ENCODE measurements at places on chromosomes 3 and 15.

- DNase-seq = no peak
Observed at GRCh38 chr3:12237912-12238650, 50.8 kb upstream of the PPARG start.

- DNase-seq = no peak
Observed at GRCh38 chr3:17759901-17760300, 17.5 kb upstream of the TBC1D5 start.

GRCh38 chr3:13110678-13111116 lies 37.5 kb upstream of the IQSEC1 start:
- peak; percentile 26 for DNase-seq

DNA sequence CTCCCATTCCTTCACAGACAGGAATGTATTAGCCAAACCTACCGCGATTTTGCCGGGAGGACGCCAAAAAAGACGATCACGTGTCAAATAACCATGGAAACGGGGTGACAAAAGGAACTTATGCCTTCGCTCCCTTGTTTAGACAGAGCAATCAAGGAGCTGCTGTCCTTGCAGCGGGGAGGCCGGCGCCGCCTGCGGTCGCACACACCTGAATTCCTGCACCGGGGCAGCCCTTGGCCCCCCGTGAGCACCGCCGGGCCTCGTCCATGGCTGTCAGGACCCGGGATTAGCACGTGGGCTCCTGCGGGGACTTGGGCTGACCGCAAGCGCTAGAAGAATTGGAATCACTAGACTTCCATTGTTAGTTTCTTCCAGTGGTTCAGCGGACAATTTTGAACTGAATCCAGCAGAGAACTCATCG lies 193.1 kb downstream of the SHQ1 start:
- no peak for DNase-seq

GRCh38 chr15:70521576-70522322 lies 241.6 kb downstream of the UACA start:
- no peak for DNase-seq

DNA sequence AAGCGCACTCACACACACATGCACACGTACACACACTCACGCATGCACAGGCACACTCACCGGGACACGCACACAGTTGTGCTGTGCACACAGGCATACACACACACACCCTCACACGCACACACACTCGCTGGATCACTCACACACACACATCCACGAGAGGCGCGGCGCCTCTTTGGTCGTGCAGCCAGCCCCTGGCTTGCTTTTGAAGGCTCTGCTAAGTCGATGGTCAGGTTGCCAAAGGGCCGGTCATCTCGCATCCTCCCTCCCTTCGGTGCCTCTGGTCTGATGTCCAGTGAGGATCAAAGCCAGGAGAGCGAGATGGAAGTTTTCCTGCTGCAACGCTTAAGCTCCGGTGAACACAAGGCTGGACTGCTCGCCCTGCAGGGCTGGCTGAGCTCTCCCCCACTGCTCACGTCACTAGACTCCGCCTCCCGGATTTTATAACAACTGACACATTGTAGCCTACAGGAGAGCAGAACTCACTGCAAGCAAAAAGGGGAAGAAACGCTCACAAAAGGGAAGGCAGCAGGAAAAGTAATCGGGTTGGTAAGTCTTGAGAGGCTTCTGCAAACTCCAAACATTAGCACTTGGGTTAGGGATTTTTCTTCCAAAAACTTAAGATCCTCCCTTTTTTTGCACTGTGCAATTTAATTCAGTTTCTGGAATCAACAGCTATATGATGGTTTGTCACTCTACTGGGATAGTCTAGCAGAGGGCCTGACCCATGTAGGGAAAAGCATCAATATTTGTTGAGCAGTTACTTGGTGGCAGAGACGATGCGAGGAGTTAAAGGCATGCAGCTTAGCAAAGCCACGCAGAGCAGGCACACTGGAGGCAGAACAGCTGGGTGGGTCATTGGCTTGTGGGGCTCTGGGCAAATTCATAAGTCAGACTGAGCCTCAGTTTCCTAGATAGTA lies at the start of gene SRGAP3:
SRGAP3 (minus strand) TSS at position 374 of the 920 bp plus-strand sequence. CDS start 695 bp downstream, outside the sequence.
- DNase-seq = peak; percentile 69
